MM.1S (cell line): ENCODE measurements at places on chromosomes 4 and X.
A peak's percentile ranks its signal among the peaks of the same experiment; 100 is the strongest.

GRCh38 chrX:10173331-10173900, 16.6 kb downstream of the CLCN4 start:
- DNase-seq = no peak

DNA sequence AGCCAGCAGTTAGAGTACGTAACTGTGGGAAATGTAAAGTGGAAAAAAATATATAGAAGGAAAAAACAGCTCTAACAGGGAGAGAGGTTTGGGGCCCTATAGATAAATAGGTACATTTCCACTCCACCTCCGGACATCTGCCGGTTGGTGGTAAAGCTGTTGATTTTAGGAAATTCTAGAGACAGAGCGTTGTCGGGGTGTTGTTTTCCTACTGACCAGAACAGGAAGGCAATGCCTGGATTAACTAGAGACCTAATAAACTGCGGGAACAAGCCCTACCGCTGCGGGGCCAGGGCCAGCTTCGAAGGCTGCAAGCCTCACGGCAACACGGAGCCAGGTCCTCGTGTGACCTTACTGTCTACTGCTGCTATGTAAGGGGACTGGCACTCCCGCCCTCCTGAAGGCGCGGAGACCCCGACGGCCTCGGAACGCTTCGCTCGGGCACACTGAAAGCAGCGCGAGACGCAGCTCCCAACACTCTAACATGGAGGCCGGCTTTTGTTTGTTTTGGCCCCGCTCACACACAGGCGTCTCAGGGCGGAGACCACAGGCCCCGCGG, 702 bp upstream of the CDKN2AIP start:
- DNase-seq = peak; percentile 56

GRCh38 chrX:16788477-16788876, 2.2 kb downstream of the TXLNG start:
- no peak for DNase-seq

DNA sequence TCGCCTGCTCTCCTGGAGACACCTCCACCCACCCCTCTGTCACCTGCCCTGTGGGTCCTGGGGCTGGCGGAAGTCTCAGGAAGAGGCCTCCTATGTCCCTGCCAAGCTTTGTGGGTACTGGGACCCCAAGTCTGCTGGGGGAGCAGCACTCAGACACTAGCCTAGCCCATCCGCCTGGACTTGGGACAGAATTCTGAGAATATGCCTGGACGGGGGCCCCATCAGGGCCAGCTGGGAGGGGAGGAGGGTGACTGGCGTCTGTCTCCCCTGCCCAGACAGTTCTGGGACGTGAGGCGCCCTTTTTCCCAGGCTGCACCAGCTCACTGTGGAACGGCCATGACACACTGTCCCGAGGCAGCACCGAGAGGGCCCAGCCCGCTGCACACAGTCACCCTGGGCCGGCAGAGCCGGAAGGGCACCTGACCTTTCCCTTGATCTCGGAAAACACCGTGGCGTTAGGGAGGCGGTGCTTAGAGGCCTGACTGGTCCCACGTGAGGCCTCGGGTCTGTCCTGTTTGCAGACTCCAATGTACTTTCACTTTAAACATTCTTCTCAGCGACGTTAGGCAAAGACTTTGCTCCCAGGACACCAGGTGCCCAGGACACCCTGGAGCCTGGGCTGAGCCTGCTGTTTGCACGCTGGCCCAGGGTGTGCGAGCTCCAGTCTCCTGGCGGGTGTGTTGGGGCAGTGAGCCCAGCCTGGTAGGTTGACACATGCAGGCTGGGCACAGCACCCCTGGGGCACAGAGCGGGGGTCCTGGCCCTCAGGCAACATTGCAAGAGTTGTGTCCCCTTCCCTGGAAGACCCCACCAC, 700 bp downstream of the SLC26A1 start:
- DNase-seq = no peak

DNA sequence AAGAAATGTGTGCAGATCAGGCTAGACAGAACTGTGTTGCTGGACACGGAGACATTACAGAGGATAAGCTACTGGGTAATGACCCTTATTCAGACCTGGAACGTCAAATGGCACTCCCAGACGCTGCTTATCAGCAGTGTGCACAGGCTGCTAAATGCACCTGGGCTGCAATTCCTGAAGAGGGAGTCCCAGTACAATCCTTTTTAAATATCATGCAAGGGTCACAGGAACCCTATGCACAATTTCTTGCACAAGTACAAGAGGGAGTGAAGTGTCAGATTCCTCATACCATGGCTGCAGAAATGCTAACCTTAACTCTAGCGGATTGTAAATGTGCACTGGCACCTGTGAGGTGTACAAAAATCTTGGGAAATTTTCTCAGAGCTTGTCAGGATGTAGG, 16.9 kb downstream of the SPIN2B start:
- DNase-seq = no peak

DNA sequence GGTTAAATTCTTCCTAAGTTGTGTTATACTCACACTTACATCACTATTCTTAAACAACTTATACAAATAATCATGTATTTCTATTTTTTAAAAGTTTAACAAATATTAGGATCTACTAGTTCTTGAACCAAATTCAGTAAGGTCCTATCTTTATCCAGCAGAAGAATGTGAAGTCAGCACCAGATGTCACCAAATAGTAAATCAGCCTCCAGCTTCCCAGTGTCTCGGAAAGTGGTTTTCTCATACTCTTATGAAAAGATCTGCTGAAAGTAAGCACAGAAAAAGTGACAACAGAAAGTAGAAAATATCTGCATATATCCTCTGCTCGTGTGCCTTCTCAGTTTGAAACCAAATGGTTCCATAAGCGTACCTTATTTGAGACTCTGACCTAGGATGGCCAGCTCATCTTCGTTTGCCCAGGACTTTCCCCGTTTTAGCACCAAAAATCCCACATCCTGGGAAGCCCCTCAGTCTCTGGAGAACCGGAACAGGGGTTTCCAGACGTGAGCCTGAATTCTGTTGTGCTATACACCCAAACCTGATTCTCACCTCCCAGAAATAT, 98.0 kb upstream of the DCLK2 start:
- no peak for DNase-seq

DNA sequence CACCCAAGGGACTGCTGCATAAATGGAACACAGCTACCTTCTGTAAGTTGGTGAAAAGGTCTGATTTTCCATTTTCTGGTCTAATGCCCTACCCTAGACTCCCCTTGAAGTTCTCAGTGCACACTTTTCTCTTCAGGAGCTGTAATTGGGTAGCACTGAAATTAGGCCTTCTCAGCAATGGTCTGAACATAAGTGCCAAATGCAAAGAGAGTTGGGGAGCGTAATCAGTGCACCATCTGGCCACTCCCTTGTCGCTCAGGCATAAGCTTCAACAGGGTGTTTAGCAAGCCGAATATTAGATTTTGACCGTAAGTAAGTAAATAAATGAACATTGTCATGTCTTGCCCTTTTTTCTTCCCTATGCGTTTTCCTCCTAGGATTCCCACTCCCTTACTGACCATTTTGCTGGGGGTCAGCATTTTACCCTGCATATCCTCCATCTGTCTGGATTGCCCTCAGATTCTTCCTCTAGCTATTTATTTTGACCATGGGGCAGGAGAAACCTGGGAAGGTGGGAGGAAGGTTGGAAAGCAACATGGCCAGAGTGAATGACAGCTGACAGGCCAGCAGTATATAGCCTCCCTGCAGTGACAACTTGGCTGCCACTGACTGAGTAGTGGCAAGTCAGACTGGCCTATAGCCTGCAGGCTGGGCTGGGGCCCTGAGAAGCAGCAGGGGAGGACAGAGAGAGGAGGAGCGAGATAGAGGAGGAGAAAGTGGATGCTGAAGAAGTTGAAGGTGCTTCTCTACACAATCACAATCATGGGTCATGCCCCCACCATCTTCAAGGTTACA, 2.7 kb downstream of the NHSL2 start:
- DNase-seq = no peak

- DNase-seq = no peak
Measured at GRCh38 chr4:23945451-23946017, 55.7 kb upstream of the PPARGC1A start.

DNA sequence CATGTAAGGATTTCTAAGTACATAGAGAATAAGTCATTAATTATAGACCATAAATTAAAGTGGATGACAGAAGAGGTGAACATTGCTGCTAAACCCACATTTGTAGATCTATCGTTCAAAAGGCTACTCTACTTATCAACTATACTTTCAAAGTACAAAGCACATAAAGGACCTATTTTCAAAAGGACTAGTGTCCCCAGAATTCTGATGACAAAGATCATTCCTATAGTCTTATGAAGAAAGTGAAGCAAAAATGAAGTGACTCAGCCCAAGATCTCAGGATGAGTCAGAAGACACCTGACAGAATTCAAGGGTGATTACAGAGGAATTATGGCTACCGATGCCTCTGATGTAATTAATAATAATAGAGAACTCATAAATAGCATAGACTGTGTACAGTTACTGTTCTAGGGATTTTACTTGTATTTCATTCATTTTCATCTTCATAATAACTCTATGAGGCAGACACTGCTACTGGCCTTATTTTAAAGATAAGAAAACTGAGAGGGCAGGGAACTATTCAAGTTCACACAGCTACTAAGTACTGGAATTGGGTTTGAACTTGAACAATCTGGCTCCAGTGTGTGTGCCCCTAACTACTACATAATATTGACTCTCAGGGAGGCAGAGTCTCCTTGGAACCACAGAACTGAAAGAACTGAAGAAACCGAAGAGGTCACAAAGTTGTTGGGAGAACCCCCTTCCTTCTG, 17.1 kb downstream of the USP46 start:
- DNase-seq = no peak

DNA sequence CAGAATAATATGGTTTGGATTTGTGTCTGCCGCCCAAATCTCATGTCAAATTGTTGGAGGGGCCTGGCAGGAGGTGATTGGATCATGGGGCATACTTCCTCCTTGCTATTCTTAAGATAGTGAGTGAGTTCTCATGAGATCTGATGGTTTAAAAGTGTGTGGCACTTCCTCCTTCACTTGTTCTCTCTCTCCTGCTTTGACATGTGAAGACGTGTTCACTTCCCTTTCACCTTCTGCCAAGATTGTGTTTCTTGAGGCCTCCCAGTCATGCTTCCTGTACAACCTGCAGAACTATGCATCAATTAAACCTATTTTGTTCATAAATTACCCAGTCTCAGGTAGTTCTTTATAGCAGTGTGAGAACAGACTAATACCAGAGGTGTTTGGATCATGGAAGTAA, 325.7 kb upstream of the GIMD1 start:
- DNase-seq = no peak

- DNase-seq = no peak
Measured at GRCh38 chr4:125316401-125316790, 1.6 kb downstream of the FAT4 start.

GRCh38 chr4:28787947-28788346, 1927.3 kb downstream of the STIM2 start:
- DNase-seq = peak; percentile 58

- no peak for DNase-seq
Measured at GRCh38 chrX:40383969-40384368, 196.8 kb upstream of the ATP6AP2 start.

DNA sequence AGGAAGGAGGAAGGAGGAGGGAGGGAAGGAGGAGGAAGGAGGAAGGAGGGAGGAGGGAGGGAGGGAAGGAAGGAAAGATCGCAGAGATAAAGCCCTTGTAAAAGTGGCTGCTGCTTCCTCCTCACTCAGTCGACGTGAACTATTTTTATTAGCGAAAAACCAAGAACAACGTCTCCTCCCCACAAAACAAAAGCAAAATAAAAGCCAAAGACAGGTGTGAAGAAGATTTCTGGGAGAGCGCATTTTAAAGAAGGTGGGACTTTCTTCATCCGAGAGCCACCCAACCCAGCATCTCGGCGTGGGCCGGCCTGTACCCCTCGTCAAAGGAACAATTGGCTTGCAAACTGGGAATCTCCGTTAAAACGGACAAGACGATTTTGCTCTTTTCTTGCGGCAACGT, 40.7 kb upstream of the ASMTL start:
- no peak for DNase-seq

DNA sequence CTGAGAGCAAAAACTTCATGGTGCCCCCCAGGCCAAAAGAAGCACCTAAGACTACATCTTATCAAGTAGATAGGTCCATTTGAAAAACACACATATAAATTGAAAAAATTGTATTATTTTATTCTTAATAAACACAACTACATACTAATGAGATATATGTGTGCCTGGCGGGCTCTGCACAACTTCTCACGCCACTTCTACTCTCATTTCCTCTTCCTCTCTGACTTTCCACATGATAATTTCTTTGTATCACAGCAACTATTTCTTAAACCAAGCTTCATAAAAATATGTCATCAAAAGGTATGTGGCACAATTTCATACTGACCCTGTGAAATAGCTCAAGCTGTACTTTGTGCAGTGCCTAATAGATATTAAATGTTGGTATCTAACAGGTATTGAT, 10.7 kb upstream of the NPY2R start:
- DNase-seq = no peak

GRCh38 chr4:84035568-84035967, 463.5 kb downstream of the NKX6-1 start:
- no peak for DNase-seq

- no peak for DNase-seq
Measured at GRCh38 chrX:47500554-47500953, 17.5 kb upstream of the ZNF41 start.

DNA sequence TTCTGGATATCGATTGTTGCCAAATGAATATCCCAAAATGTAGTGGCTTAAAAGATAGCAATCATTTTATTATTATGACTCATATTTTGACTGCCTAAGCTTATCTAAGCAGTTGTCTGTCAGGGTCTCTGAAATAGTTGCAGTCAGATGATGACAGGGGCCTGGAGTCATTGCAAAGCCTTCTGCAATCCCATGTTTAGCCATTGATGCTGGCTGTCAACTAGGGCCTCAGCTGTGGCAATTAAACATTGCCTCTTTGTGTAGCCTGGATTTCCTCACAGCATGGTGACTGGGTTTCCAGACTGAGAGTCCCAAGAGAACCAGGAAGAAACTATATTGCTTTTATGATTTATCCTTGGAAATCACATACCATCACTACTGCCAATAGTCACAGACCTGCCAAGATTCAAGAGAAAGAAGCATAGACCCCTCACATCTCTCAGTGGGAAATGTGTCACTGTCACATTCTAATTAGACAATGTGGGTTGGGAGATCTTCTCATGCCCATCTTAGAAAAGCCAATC, 227.3 kb upstream of the NOCT start:
- DNase-seq = no peak

- DNase-seq = no peak
Measured at GRCh38 chr4:83606898-83607297, 71.0 kb downstream of the GPAT3 start.
